ENCODE measurements at places on chromosomes 5 and 9.

DNA sequence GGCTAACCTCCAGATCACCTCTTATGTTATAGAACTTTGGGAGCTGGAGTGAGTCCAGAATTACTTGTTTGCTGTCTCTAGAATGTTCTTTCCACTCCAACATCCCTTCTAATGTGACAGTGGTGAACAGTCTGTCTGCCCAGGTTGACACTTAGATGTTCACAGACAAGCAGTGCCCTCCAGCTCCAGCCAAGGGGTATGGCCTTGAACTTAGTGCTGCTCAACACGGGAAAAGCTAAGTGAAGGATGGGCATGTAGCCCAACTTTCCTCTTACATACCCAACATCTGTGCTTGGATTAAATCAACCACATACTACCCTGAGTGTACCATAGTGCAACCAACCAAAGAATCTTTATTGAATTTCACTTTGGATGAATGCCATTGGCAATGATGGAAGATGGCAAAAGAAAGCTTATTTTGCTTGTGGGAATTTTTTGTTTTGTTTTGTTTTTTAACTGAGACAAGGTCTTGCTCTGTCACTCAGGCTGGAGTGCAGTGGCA, 201.2 kb downstream of the NXNL2 start:
- no peak for DNase-seq

GRCh38 chr9:104027295-104027694, 66.8 kb upstream of the SMC2 start:
- no peak for DNase-seq

- no peak for DNase-seq
These were observed 129.3 kb upstream of the RAI14 start for GRCh38 chr5:34526682-34527305.

DNA sequence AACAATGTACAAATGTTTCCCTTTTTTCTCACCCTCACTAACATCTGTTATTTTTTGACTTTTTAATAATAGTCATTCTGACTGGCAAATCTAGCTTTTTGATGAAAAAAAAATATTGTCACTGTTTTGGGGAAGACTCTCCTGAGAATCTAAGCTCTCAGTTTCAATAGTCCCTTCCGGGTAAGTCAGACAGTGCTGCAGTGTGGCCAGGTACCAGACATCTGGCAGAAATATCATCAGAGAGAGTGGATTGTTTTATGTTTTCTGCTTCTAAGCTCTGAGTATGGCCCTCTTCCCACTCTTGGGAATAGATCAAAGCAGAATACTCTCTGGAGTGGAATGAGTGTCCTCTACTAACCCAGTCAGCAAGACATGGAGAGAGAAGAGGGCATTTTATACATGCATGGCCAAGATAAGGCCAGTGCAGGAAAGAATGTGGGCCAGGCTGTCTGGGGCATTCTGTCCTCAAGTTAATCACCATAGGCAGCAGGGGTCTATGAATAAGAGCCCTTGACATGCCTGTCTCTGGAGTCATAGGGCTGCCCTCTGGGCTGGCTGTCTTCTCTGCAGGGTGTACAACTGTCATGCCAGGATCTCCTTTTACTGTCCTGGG, 38.5 kb upstream of the OR2S2 start:
- no peak for DNase-seq

- no peak for DNase-seq
These were observed 58.8 kb downstream of the GADD45G start for GRCh38 chr9:89663614-89663970.

GRCh38 chr5:180328296-180329137, 24.6 kb downstream of the GFPT2 start:
- DNase-seq, result peak; percentile 54

DNA sequence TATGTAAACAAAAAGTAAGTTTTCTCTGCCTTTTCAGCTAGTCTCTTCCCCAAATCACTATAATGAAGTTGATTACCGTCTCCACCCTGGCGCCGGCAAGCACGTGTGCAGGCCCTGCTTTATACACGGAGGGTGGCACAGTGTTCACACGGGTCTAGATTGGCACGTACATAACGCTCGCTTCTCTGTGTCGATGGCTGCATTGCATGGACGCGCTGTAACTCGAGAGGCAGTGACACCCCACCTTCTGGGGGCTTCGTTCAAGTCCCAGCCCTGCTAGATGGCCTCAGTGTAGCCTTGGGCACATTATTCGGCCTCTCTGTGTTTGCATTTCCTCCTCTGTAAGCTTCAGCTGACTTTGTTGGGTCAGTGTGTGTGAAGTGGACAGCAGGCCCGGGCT, 223.9 kb downstream of the FANCC start:
- DNase-seq, result no peak

- DNase-seq, result no peak
These were observed 4.2 kb downstream of the LCN1 start for GRCh38 chr9:135525241-135526088.

DNA sequence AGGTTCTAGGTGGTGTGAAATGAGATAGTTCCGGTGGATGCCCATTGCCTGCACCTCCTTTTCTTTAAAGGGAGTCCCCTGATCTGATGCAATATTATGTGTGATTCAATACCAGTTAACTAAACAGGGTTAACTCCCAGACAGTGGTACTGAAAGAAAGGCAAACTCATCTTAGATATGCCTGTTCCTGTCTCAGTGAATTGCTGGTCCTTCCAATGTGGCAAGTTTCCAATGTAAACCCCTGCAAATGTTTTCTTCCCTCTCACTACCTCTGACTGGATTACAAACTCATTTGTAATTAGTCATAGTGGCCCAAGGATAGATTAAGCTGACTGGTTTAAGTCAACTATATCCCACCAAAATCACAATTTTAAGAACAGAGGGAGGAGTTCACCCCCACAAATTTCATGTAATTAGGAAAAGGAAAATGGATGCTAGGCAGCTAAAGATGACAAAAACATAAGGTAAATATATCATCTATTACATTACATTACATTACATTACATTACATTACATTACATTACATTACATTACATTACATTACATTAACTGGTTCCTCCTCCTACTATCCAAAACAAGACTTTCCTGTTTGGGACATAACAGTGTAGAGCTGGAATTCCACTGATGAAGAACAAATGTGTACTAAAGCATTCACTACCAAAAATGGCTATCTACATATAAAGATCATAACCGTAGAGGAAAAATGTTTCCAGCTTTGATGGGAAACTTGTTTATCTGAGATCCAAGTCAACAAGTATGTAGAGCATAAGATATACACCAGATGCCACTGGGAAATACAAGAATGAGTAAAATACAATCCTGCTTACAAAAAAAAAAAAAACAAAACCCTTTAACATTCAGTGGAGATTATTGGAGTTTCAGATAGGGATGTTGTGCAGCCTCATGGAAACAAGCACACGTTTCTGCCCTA, 121.5 kb upstream of the SNX2 start:
- no peak for DNase-seq

DNA sequence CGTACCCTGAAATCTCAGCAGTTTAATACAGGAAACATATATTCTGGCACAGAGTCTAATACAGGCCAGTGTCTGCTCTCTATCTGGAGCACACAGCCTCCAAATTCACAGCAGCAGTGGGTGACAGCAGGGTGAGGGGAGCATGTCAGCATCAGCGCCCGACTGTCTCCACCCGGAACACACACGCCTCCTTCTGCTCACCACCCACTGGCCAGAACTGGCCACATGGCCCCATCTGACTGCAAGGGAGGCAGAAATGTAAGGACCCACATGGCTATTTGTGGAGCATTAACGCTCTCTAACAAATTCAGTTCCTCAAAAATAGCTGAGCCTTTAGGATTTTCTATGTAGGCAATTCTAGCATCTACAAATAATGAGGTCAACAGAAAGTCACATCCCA, 24.6 kb downstream of the UBE2QL1 start:
- no peak for DNase-seq

GRCh38 chr5:154058055-154059038, 19.6 kb downstream of the MFAP3 start:
- no peak for DNase-seq

GRCh38 chr5:177447611-177448243, 1.1 kb downstream of the PRR7 start:
- peak; percentile 95 for DNase-seq

DNA sequence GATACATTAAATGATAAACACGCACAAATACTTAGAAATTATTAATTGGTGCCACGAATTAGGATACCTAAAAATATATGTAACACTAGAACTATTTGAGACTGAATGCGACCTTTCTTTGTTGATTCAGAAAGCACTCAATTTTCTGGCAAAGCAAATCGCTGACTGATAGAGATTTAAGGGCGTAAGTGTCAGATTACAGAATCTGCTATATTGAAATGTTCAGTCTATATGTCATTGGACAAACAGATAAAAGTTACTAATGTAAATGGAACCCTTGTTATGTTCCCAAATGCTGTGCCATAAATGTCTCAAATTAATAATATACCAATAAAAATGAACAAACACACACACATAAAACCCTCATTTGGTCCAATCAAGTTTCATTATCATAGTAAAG, 137.9 kb downstream of the MPDZ start:
- DNase-seq, result peak; percentile 32

DNA sequence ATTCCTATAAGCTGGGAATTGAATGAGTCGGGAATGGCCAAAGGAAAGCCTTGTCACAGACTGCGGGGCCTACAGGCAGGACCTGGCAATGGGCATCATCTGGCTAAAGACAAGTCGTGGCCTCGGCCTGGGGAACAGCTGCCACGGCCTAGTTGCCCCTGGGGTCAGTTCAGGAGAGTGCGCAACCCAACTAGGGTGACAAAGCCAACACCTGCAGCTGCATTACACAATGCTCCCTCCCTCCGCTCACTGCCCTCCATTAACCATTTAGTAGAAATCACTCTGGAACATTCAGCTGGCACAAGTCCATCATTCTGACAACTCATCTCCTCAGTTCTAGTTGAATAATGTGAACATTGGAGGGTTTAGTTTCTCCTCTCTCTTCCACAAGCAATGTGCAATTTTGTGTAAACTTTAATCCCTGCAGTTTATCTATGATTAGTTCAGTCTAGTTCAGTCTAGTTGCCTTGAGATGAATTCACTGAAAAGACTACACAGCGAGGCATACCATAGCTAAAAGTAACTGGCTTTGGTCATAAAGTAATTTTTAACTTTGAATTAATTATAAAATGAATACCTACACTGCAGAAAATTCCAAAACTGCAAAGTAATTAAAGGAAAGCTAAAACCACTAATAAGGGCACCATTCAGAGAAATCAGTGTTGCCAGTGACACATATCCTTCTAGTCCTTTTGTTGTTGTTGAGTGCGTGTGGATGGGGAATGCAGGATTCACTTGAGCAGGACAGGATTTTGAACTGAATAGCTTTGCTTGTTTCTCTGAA, 5.1 kb downstream of the GLDC start:
- no peak for DNase-seq

- DNase-seq, result no peak
These were observed 299.6 kb downstream of the FGF10 start for GRCh38 chr5:44089424-44090144.

- no peak for DNase-seq
These were observed 243.0 kb downstream of the PSAT1 start for GRCh38 chr9:78539904-78540303.

GRCh38 chr5:177306674-177307543, 3.3 kb downstream of the PRELID1 start:
- peak; percentile 26 for DNase-seq

DNA sequence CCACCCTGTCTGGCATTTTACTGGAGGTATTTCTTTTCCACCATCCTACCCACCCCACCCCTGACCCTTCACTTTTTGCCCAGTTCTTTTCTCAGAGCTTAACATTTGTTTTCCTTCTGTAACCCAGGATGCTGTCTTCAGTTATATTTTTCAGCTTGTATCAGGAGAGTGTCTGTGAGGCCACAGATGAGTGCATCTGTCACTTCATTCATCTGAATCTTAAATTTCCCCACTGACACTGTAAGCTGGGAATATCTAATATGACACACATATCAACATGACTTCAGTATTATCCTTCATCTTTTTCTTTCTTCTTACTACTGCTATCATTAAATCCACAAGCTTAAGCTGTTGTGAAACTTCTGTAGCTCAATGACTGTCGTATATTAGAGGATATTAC, 4.9 kb downstream of the MARCHF3 start:
- no peak for DNase-seq

GRCh38 chr5:177994063-177994462, 2.0 kb downstream of the PROP1 start:
- no peak for DNase-seq

GRCh38 chr5:74313896-74314295, 326.6 kb downstream of the ENC1 start:
- DNase-seq, result no peak

Measured in globus pallidus (tissue), 1 donor.